ENCODE measurements at places on chromosomes 3 and 15.
A peak's percentile ranks its signal among the peaks of the same experiment; 100 is the strongest.

DNA sequence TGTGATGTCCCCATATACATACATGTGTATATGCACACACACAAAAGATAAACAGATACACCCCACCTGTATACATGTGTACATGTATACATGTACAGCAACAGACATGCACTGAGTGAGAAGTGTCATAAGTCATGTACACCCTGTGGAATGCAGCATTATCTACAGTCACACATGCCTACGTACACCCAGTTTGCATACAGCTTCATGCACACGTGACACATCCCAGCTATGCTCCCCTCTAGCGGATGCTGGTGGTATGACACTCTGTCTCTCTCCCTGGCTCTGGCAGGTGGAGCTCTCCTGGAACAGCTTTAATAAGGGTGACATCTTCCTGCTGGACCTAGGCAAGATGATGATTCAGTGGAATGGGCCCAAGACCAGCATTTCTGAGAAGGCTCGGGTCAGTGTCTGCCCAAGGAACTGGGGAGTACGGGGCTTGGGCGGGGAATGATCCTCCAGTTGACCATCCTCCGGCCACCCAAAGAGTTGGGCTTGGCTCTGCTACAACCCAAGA lies 6.3 kb downstream of the VILL start:
- DNase-seq: peak; percentile 94

DNA sequence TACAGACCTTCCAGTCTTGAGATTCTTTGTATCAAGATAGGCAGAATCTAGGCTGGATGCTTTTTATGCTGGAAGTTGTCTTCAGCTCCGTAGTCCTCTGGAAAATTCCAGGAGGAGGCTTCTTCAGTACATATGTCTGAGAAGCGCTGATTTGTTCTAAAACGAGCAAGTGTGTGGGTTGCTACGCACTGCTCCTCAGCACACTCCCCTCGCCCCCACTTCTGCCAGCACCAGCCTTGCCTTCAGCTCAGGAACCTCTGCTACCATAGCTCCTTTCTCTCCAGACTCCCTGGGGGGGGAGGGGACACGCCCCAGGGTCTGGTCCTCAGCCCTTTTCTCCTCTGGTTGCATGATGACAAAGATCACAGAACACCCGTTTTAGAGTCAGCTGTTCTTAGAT lies 75.5 kb upstream of the TRA2B start:
- no peak for DNase-seq

GRCh38 chr15:96262097-96262496 lies 68.4 kb upstream of the NR2F2 start:
- DNase-seq: no peak

- no peak for DNase-seq
Measured at GRCh38 chr15:99763827-99764226, 30.6 kb upstream of the LYSMD4 start.

GRCh38 chr15:64782751-64783150 lies 7.4 kb upstream of the RBPMS2 start:
- DNase-seq: no peak

DNA sequence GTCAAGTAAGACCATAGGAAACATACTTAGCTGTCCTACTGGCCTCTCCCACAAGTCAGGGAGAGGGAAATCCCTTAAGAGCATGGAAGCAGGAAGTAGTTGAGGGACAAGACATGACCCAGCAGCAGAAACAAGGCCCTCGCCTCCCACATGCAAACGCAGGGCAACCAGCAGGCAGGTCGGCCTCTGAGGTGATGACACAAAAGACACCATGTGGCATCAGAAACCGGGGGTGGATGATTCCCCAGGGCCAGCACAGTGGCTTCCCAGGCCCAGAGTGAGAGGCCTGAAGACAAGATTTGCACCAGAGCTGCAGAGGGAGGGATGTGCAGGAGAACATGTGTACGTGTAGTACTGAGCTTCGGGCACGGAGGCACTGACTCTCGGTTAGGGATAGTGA lies 26.3 kb downstream of the PXYLP1 start:
- peak; percentile 21 for DNase-seq

GRCh38 chr3:52204337-52205073 lies 6.5 kb downstream of the ALAS1 start:
- DNase-seq: no peak

- peak; percentile 80 for DNase-seq
Measured at GRCh38 chr3:152183473-152183872, 85.3 kb upstream of the MBNL1 start.

Measured in activated naive CD4-positive, alpha-beta T cell treated with anti-CD3 and anti-CD28 coated beads for 36 hours (primary cell).